ENCODE measurements at places on chromosomes 13 and 19.

DNA sequence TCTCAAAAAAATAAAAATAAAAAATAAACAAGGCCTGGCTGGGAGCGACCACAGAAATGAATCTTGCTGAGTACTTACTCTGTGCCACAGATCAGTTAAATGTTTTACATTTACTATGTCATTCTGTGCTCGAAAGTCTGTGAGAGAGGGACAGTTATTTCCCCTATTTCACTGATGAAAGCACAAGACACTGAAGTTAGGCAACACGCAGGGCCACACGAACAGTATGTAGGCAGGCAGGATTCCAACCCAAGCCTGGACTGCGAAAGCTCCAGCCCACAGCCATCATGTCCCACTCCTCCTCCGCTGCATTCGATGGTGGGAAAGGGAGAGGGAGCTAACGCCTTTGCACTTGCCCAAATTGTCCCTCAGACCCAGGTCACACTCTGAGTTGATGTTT, 34.2 kb downstream of the RUBCNL start:
- no peak for DNase-seq

GRCh38 chr13:34161931-34162543, 344.1 kb downstream of the RFC3 start:
- no peak for DNase-seq

- DNase-seq = no peak
Measured at GRCh38 chr13:21018220-21018619, 43.2 kb downstream of the LATS2 start.

- no peak for DNase-seq
Measured at GRCh38 chr19:8052464-8052859, at the start of gene CCL25. Gene CCL25 (plus strand): TSS chr19:8052760. CDS start chr19:8053050, 290 bp downstream.

- no peak for DNase-seq
Measured at GRCh38 chr13:45403081-45403480, 15.1 kb downstream of the SLC25A30 start.

GRCh38 chr13:98909016-98909415, 68.8 kb downstream of the DOCK9 start:
- no peak for DNase-seq

- DNase-seq = peak; percentile 50
Measured at GRCh38 chr19:17931532-17932191, 1.2 kb upstream of the CCDC124 start.

- no peak for DNase-seq
Measured at GRCh38 chr13:55937180-55937579, 1203.5 kb upstream of the PRR20A start.

DNA sequence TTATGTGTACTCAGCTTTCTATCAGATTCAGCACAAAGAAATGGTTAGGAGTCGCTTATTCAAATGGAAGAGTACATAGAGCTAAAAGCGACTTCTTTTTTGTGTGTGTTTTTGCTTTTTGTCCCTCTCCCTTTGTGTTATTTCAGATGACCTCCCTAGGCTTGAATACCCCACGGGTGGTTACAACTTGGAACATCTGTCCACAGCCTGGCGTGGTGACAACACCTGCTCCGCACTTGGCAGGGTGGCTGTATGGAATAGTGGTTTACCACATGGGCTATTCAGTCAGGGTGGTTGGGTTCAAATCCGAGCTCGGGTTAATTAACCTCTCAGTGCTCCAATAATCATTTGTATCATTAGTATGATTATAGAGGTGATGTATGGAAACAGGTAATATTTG, 151.6 kb upstream of the FREM2 start:
- DNase-seq = no peak

Data from stimulated activated effector memory CD8-positive, alpha-beta T cell treated with anti-CD3 and anti-CD28 coated beads, Interleukin-12 subunit alpha, Interleukin-12 subunit beta, amount 100 ng/mL, for 72 hours (primary cell).